Smooth muscle cell of the umbilical artery (primary cell): ENCODE measurements at places on chromosomes 12 and 14. TPM values are rescaled to one million over a fixed set of nuclear protein-coding genes. Genes with fewer than 3 reads are reported as not detected.

The CDKL1 gene
- 4.1 and 7.4 TPM in 2 replicates for total RNA-seq

The PTPN21 gene
- total RNA-seq = 9.2 and 18.2 TPM in 2 replicates

The TMEM121 gene
- total RNA-seq = 6.7 and 11.3 TPM in 2 replicates

The TMX1 gene
- total RNA-seq = 71.5 and 73.9 TPM in 2 replicates

The PCED1B gene
- 1.5 and 4.5 TPM in 2 replicates for total RNA-seq

The SLC25A21 gene
- total RNA-seq = 0.51 and 0.89 TPM in 2 replicates

The AMN gene
- total RNA-seq = 0.14 and 0.30 TPM in 2 replicates

The AP1G2 gene
- 8.9 and 14.0 TPM in 2 replicates for total RNA-seq

The ALDH1L2 gene
- total RNA-seq = 80.1 and 91.5 TPM in 2 replicates

The CLEC2D gene
- total RNA-seq = 4.2 and 5.9 TPM in 2 replicates

The BLOC1S1 gene
- 51.2 and 82.0 TPM in 2 replicates for total RNA-seq

The SPX gene
- 0.89 and 1.9 TPM in 2 replicates for total RNA-seq

The ZNF385A gene
- total RNA-seq = 1.5 and 2.6 TPM in 2 replicates

The KCNA1 gene
- not detected in 2 replicates for total RNA-seq

The ANO2 gene
- under 0.01 and 0.23 TPM in 2 replicates for total RNA-seq

The TMEM30B gene
- total RNA-seq = not detected in 2 replicates

The CRIP2 gene
- total RNA-seq = 13.1 and 34.2 TPM in 2 replicates

The CELA1 gene
- total RNA-seq = not detected in 2 replicates

The OTUB2 gene
- 1.5 and 2.6 TPM in 2 replicates for total RNA-seq

The DHRS2 gene
- 1.3 and 3.9 TPM in 2 replicates for total RNA-seq

The HNF1A gene
- not detected in 2 replicates for total RNA-seq

The HCFC2 gene
- total RNA-seq = 24.4 and 30.3 TPM in 2 replicates

The STYX gene
- 18.4 and 24.8 TPM in 2 replicates for total RNA-seq

The TAS2R20 gene
- 3.9 and 6.6 TPM in 2 replicates for total RNA-seq

The PSME1 gene
- total RNA-seq = 81.2 and 85.5 TPM in 2 replicates

The TTC6 gene
- under 0.01 and 0.09 TPM in 2 replicates for total RNA-seq

The NUMB gene
- 20.8 and 61.4 TPM in 2 replicates for total RNA-seq

The ATP2A2 gene
- 175 and 264 TPM in 2 replicates for total RNA-seq
